ENCODE measurements at places on chromosomes 6 and 20.

- no peak overlapping the region for H3K4me3 ChIP-seq
- no peaks in the 10 kb centered on the region for H3K4me1 ChIP-seq
- no peak for DNase-seq
- no peaks in the 10 kb centered on the region for H3K27me3 ChIP-seq
- H3K27ac ChIP-seq: no peak overlapping the region
Observed at GRCh38 chr20:41304424-41305079, 13.0 kb downstream of the ZHX3 start.

DNA sequence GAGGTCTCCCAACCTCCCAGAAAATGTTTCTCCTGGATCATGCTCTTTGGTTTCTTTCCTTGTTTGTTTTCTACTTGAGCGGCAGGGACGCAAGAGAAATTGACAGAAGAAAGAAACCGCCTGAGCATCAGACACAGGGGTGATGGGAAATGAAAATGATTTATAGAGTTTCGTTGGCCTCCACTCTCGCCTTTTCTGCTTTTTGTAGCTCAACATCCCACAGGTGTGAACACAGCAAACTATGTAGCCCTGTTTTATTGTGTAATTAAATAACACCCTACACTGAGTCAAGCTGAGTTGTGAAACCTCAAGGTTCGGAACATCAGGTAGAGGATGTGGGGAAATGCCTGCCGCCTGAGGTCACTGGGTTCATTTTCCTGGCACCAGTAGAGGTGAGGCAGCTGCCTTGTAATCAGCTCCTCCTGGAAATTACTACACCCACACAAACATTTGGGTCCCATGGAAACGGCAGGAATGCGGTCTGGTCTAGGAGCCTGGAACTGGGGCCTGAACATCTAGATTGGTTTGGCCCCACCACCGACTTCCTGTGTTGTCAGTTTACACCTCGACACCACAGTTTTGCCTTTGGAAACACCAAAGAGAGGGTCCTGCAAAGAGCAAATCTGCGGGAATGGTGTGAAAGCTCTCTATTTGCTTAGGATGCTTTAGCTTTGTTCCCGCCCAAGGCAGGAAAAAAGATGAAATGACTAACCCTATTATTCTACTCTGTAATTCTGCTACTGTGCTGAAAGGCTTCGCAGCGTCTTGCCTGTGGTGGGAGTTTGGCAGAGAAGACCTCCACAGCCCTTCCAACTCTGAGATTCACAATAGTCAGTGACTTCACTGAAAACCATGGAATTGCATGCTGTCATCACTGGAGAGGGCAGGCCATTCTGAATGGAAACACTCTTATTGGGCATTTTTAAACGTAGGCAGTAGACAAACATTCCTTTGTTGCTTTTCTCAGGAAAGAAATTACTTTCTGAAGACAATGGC, 53.0 kb downstream of the ADAT2 start:
- no peak overlapping the region for H3K27ac ChIP-seq
- no peaks in the 10 kb centered on the region for H3K36me3 ChIP-seq
- H3K4me3 ChIP-seq: no peak overlapping the region
- peak; percentile 54 for DNase-seq
- no peaks in the 10 kb centered on the region for H3K27me3 ChIP-seq

GRCh38 chr6:125067552-125067951, 86.0 kb upstream of the TPD52L1 start:
- DNase-seq: no peak
- no peak overlapping the region for H3K27ac ChIP-seq
- no peak overlapping the region for H3K4me3 ChIP-seq
- no peaks in the 10 kb centered on the region for H3K27me3 ChIP-seq
- 0 out of 2 replicates have a peak, but pooled peaks cover 2% of the 10 kb centered on the region for H3K4me1 ChIP-seq

GRCh38 chr6:107695061-107695720, 128.9 kb downstream of the SCML4 start:
- H3K27ac ChIP-seq: no peak overlapping the region
- no peak for DNase-seq
- no peak overlapping the region for H3K4me3 ChIP-seq
- H3K27me3 ChIP-seq: no peaks in the 10 kb centered on the region

GRCh38 chr6:167287513-167288048, 3.5 kb upstream of the UNC93A start:
- H3K27ac ChIP-seq: no peak overlapping the region
- H3K4me1 ChIP-seq: no peaks in the 10 kb centered on the region
- no peak for DNase-seq
- no peak overlapping the region for H3K4me3 ChIP-seq
- H3K27me3 ChIP-seq: no peaks in the 10 kb centered on the region
- H3K36me3 ChIP-seq: no peaks in the 10 kb centered on the region

DNA sequence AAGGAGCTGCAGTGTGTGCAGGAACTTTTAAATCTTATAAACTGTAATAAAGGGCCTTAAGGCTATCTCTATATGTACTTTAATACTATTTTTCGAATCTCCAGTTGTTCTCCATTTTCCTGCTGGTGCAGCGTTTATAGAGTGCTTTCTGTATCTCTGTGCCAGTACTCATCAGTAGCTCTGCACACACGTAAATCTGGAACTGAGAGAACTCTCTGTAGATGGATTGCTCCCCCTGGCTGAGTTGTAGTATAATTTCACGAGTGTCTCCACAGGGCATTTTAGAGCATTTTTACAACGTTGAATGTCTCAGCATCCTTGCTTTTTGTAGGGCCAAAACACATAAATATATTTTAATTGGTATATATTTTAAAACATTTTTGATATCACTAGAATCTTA, 256.5 kb downstream of the TRDN start:
- H3K4me3 ChIP-seq: no peak overlapping the region
- no peaks in the 10 kb centered on the region for H3K4me1 ChIP-seq
- no peak overlapping the region for H3K27ac ChIP-seq
- H3K27me3 ChIP-seq: no peaks in the 10 kb centered on the region
- DNase-seq: no peak

GRCh38 chr6:24229696-24230405, 103.8 kb downstream of the NRSN1 start:
- DNase-seq: no peak
- H3K27ac ChIP-seq: no peak overlapping the region
- no peaks in the 10 kb centered on the region for H3K4me1 ChIP-seq
- no peaks in the 10 kb centered on the region for H3K36me3 ChIP-seq
- H3K27me3 ChIP-seq: no peaks in the 10 kb centered on the region

DNA sequence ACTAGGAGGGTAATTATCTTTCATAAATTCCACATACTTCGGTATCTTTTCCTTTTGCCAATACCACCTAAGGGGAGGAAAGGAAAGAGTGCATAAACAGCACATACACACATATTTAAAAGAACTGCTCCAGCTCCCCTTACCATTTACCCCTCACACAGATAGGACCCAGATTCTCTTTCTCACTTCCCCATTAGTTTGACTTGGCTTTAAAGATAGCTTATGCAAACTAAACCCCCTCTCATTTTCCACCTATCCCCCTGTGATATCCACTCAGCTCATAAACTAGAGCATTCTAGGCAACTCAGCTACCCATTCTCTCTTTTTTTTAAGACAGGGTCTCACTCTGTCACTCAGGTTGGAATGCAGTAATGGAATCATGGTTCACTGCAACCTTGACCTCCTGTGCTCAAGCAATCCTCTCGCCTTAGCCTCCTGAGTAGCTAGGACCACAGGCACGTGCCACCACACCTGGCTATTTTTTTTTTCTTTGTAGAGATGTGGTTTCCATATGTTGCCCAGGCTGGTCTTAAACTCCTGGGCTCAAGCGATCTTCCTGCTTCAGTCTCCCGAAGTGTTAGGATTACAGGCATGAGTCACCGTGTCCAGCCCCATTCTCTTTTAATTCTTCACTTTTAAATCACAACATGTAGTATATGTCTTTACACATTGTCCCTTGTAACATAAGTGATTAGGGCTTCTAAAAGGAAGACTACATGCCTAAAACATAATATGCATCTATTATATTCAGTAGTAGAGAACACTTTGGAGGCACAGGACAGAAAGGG, 4.0 kb downstream of the FUCA2 start:
- no peak overlapping the region for H3K27ac ChIP-seq
- DNase-seq: no peak
- H3K36me3 ChIP-seq: peaks cover 16% of the 10 kb centered on the region
- H3K27me3 ChIP-seq: no peaks in the 10 kb centered on the region

GRCh38 chr6:16414205-16414604, 175.8 kb downstream of the GMPR start:
- no peak overlapping the region for H3K27ac ChIP-seq
- H3K27me3 ChIP-seq: no peaks in the 10 kb centered on the region
- no peak for DNase-seq
- no peaks in the 10 kb centered on the region for H3K4me1 ChIP-seq

DNA sequence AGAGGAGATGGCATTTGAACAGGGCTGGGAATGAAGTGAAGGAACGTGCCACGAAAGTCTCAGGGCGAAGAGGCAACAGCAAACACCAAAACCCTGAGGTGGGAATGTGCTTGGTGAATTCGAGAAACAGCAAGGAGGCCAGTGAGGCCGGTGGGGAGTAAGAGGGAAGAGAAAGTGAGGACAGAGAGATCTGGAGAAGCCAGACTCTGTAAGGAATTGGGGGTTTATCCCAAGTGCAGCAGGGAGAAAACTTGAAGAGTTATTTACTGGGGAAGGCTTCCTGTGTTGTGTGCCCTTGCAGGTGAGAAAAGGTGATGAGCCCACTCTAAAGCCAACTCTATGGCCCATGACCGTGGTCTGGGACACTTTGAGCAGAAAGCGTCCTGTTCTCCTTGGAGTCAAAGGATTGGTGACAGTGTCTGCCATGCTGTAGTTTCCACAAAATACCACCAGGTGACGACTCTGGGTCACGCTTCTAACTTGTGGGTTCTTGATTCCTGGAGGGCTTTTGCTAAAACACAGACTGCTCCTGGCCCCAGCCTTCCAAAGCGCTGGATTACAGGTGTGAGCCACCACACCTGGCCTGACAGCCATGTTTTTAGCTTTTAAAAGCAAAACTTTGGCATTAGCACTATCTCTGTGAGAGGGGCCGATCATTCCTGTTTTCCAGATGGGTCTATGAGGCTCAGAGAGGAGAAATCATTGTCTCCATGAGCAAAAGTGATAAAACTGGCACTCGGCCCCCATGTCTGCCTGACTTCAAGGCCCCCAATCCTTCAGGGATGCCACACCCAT, 18.0 kb upstream of the CSNK2A1 start:
- no peak overlapping the region for H3K4me3 ChIP-seq
- peak; percentile 86 for DNase-seq
- H3K36me3 ChIP-seq: no peaks in the 10 kb centered on the region
- no peaks in the 10 kb centered on the region for H3K4me1 ChIP-seq
- H3K27ac ChIP-seq: no peak overlapping the region
